A549 treated with AZD2906 at 1 μM for 4 hours (cell line): ENCODE measurements at places on chromosomes 16 and 17. TPM values are rescaled to one million over a fixed set of nuclear protein-coding genes. Genes with fewer than 3 reads are reported as not detected.

Gene SCGB1C2
- total RNA-seq, result not detected in 5 replicates

Gene KCNJ12
- 1.5 to 1.8 TPM (median 1.7 TPM) in 5 replicates for total RNA-seq

Gene MYO15A
- 0.45 to 0.56 TPM (median 0.52 TPM) in 5 replicates for total RNA-seq

Gene KRT15
- 2.3 to 3.5 TPM (median 2.5 TPM) in 5 replicates for total RNA-seq

Gene RASL10B
- total RNA-seq, result 0.07 to 0.30 TPM (median 0.13 TPM) in 5 replicates

Gene CDH13
- total RNA-seq, result 0.01 TPM in 1 of 5 replicates, not detected in the others

Gene CCDC154
- total RNA-seq, result 0.07 to 0.36 TPM (median 0.18 TPM) in 5 replicates

Gene GPR179
- total RNA-seq, result 0.02 to 0.06 TPM (median 0.03 TPM) in 5 replicates

Gene PAM16
- 55.3 to 73.4 TPM (median 71.7 TPM) in 5 replicates for total RNA-seq

Gene KCNAB3
- total RNA-seq, result 1.3 to 3.3 TPM (median 2.2 TPM) in 5 replicates

Gene SLC16A6
- 0.29 to 0.49 TPM (median 0.31 TPM) in 5 replicates for total RNA-seq

Gene PHB1
- total RNA-seq, result 340 to 469 TPM (median 456 TPM) in 5 replicates

Gene TBC1D3C
- total RNA-seq, result not detected in 5 replicates

Gene GJC1
- 23.1 to 30.1 TPM (median 26.1 TPM) in 5 replicates for total RNA-seq

Gene TMC6
- 7.7 to 12.7 TPM (median 10.9 TPM) in 5 replicates for total RNA-seq

Gene TPSD1
- not detected in 5 replicates for total RNA-seq

Gene CPNE7
- 56.4 to 90.3 TPM (median 78.6 TPM) in 5 replicates for total RNA-seq

Gene CES5A
- 0.03 TPM in 1 of 5 replicates, not detected in the others for total RNA-seq

Gene FN3K
- 7.5 to 10.1 TPM (median 9.2 TPM) in 5 replicates for total RNA-seq

Gene KRT31
- not detected in 5 replicates for total RNA-seq
